NCI-H1436 (cell line): ENCODE measurements at places on chromosomes 12 and 14.

DNA sequence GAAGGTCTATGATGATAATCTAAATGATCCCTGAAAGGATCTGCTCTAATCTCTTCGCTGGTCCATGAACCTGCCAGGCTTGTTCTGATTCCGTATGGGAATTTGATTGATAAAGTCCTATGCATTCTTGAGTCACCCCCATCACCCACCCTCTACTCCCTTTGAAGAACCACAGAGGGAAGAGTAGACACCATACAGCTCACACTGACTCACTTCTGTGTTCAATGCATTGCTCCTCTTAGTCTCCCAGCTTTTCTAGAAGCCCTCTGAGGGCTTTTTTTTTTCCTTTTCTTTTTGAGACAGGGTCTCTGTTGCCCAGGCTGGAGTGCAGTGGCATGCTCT is 18.5 kb upstream of the GPRC5A start:
- no peak for DNase-seq

DNA sequence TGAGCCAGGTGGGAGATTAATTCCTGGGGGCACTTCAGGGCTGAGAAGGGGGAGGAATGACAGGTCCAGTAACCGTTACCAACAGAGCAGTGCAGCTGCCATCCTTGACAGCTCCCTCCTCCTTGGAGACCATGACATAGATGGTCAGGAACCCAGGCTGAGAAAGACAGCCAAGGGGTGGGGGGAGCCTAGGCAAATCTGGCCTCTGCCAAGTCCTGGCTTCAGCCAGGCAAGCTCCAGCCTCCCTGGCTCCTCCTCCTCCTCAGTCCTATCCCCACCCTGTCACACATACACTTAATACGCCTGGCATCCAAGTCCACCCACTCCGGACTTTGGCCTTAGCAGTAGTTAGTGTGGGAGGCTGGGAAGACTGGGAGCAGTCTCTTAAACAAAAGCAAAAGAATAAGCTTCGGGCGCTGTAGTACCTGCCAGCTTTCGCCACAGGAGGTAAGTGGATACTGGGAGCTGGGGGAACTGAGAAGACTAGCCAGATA is at the start of gene RDH5:
Gene RDH5 (plus strand): TSS at position 323 of the 494 bp plus-strand sequence. CDS start 792 bp downstream, outside the sequence.
- DNase-seq = no peak

DNA sequence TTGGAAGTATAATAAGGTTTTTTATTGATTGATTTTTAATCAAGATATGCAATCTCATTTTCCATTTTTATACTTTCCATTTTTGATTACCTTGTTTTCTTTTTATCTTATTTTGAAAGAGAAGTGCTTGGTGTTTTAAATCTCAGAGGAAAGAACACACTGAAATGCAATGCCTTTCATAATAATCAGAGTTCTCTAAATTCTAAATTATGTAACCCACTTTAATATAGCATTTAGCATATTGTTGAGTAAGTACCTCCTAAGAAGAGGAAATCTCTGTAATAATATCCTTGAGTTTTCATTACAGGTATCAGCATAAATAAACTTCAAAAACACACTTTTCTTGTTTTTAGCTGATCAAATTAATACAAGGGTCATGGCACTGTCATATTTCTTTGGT is 96.9 kb downstream of the GTF2A1 start:
- DNase-seq = no peak

GRCh38 chr14:60315196-60315990 is 66.4 kb downstream of the PPM1A start:
- no peak for DNase-seq

DNA sequence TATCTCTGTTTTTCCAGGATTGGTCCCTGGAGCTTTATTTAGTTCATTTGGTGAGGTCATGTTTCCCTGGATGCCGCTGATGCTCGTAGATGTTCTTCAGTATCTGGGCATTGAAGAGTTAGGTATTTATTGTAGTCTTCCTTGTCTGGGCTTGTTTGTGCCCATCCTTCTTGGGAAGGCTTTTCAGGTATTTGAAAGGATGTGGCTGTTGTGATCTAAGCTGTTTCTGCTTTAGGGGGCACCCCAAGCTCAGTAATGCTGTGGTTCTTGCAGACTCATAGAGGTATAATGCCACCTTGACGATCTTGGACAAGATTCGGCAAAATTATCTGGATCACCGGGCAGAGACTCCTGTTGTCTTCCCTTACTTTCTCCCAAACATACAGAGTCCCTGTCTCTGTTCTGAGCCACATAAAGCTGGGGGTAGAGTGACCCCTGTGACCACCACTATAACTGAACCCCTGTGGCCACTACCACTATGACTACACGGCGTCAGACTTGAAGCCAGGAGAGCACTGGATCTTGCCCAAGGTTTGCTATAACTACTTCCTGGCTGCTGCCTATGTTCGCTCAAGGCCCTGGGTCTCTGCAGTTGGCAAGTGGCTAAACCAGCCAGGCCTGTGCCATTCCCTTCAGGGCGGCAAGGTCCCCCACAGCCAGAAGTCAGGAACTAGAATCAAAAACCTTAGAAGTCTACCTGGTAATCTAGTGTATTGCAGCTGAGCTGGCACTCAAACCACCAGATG is 40.9 kb downstream of the FGD4 start:
- no peak for DNase-seq

- DNase-seq = no peak
These were observed 228.8 kb upstream of the TBX3 start for GRCh38 chr12:114912811-114913210.

GRCh38 chr14:50647753-50648152 is 20.4 kb downstream of the SAV1 start:
- DNase-seq = no peak

GRCh38 chr14:54777395-54777794 is 125.2 kb downstream of the GCH1 start:
- no peak for DNase-seq

- no peak for DNase-seq
These were observed 56.4 kb upstream of the ISM2 start for GRCh38 chr14:77554816-77555599.

- DNase-seq = no peak
These were observed 48.2 kb upstream of the LRFN5 start for GRCh38 chr14:41558490-41558889.

GRCh38 chr12:10740182-10740581 is 17.1 kb upstream of the YBX3 start:
- no peak for DNase-seq

DNA sequence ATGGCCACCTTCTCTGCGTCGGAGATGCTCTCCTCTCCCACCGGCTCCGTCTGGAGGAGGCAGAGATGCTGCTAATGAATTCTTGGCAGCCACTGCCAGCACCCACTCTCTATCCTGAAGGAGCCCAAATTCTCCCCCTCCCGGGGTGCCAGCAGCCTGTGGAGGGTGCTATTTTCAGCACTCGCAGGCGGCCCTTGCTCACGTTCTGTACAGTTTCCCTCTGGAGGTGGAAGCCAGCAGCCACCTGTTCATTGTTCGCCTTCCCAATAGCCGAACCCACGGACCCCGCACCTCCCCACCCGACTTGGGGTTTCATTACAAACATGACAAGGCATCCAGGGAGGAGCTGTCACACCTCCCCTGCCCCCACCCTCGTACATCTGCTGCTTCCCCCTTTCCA is 27.8 kb downstream of the SNRNP35 start:
- DNase-seq = no peak

DNA sequence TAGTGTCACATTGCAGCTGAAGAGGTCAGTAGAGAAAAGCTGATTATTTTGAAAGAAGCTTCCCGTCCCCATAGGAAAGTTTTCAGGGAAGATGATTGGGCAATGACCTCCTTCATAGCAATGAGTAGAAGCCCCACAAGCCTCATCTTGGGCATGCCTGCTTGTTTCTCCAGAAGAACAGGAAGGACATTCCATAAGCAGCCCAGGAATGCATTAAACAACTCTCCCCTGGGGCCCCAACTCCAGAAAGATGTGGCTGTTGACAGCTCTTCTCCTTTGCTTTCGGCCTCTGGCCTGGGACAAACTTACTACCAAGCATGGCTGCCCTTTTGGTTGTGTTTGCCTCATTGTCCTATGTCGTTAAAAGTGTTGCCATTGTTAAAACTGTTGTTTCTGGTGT is 5.7 kb upstream of the VDR start:
- DNase-seq = no peak

DNA sequence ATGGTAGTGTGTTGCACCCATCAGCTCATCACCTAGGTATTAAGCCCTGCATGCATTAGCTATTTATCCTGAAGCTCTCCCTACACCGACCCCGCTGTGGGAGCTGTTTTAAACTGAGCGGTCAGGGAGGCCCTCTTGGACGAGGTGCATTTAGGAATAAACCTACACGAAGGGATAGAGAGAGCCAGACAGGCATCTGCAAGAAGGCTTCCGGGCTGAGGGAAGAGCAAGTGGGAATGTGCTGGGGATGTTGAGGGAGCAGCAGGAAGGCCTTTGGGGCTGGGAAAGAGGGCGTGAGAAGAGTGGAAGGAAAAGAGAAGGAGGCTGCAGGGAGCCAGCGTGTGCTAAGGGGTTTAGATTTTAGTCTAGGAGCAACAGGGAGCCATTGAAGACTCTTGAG is 34.5 kb downstream of the RPH3A start:
- DNase-seq = no peak

DNA sequence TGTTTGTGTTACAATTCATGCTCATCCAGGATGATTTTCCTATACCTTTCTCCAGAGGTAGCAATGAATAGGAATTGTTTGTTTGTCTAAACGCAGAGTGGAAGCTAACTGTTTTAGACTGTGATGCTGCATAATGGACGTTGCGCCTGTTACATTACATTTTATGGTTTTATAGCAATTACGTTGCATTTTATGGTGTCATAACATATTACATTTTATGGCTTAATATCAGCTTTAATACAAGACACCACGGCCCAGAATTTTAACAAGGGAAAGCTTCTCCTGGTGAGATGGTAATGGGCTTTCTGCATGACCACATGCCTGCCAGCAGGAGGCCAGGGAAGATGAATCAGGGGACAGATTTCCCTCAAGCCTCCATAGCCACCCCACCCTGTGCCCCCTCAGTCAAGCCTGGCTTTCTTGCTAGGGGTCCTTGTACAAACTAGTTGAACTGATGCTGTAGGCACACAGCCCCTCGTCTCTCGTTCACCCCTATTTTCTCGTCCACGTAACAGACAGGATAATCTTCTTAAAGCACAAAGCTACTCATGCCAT is 56.5 kb downstream of the HSPB8 start:
- no peak for DNase-seq

- DNase-seq = no peak
These were observed 25.6 kb upstream of the ARID4A start for GRCh38 chr14:58272588-58273372.

DNA sequence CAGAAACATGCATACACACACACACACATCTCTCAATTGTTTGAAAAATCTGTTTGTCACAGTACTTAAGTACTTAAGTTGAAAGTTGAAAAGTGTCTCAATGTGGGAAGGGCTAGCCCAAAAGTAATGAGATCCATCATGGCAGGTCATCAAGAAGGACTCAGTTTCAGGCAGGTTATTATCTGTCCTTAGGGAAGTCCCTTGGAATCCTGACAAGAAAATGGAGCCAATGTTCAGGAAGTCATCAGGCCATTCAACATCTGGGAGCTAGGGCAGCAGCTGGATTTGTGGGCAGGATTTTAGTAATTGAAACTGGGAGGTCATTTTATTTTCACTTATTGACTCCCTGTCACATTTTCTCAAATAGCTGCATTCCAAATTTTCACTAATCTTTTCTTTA is 56.0 kb downstream of the MSRB3 start:
- DNase-seq = no peak

DNA sequence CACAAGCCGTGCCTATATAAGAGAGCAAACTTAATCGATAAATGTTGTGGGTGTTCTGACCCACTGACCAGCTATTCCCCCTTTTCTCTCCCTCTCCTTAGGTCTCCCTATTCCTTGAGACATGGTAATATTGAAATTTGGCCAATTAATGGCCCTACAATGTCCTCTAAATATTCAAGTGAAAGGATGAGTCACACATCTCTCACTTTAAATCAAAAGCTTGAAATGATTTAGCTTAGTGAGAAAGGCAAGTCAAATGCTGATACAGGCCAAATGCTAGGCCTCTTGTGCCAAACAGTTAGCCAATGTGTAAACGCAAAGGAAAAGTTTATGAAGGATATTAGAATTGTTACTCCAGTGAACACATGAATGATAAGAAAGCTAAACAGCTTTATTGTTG is 102.2 kb upstream of the CPNE8 start:
- DNase-seq = no peak

DNA sequence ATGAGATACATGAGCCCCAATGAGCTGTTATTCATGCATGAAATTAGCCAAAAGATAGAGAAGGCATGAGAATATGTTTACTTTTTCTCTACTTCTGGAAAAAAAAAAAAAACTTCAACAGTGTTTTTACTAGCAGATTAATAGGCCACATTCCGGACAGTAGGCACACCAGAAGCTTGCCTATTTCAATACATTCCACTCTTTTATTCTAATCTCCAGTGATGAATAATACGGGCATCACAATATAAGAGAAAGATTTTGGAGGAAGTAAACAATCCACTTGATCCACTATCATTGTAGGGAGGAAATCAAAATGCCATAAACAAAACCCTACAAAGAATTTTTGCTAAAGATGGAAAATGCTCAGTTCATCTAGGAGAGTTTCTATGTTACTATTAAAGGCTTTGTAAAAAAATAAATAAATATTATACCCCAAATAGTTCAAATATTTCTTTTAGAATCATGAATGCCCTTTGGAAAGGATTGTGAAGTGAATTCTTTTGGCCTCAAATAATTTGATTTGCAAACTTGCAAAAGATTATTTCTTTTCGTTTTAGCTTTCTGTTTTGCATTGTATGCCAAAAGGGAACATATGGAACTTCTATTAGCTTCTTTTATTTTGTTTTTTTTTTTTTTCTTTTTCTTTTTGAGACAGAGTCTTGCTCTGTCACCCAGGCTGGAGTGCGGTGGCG is 232.6 kb downstream of the EPS8 start:
- no peak for DNase-seq

DNA sequence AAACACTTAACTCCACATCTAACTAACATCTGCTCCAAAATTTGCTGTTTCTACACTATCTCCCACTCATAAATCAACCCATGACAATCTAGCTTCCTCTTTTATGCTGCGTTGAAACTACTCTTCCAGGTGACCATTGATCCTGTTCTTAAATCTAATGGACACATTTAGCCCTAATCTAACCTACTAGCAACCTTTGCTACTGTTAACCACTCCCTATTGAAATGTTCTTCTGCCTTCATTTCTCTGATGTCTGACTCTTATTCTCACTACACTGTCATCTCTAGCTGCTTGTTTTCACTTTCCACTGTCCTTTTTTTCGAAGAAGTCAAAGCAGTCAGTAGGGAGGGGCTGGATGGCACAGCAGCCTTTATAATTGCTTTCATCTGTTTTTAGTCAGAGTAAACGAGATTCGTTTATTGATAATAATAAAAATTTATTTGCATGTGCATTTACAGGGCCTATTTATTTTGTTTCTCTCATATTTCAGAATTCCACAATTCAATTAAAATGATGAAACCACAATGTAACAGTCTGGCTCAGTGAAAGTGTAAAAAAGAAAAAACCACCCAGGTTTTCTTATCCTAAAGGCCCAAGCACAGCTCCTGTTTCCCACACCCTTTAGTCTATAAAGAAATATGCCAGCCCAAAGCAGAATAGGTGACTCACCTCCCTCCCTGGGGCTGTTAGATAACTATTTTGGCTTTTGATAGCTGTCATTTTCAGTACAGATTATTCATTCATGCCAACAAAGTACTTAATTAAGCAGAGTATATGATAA is 44.9 kb downstream of the ATP2B1 start:
- no peak for DNase-seq
